ENCODE measurements at places on chromosomes 3 and 15.

GRCh38 chr3:15755181-15755580 is 42.6 kb downstream of the ANKRD28 start:
- DNase-seq, result no peak

GRCh38 chr15:25775317-25775912 is 87.7 kb downstream of the ATP10A start:
- peak; percentile 4 for DNase-seq

DNA sequence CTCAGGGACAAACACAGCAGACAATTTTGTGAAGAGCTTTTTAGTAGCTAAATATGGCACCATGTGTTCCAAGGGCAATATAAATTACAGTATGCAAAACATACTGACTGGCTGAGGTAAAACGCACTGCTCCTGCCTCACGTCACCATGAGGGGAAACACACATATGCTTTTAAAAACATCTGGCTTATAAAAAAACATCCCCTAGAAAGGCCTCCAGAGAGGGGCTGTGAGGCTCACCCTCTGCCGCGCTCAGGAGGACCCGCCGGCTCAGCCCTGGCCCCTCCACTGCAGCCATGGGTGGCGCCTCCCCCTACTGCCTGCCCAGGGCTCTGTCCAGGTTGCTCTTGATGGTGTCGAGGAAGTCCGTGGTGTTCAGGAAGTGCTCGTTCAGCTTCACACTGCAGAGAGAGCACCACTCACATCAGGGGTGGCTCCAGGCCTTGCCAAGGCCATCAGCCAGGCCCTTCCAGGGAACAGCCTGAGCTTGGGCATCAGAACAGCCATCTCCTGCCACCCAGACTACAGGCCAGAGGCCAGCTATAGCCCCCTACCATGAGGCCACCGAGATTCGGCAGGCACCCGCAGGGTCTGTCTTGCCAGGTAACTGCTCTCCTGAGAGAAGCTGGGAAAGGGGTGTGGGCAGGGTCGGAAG is 18.2 kb downstream of the IDH2 start:
- no peak for DNase-seq

DNA sequence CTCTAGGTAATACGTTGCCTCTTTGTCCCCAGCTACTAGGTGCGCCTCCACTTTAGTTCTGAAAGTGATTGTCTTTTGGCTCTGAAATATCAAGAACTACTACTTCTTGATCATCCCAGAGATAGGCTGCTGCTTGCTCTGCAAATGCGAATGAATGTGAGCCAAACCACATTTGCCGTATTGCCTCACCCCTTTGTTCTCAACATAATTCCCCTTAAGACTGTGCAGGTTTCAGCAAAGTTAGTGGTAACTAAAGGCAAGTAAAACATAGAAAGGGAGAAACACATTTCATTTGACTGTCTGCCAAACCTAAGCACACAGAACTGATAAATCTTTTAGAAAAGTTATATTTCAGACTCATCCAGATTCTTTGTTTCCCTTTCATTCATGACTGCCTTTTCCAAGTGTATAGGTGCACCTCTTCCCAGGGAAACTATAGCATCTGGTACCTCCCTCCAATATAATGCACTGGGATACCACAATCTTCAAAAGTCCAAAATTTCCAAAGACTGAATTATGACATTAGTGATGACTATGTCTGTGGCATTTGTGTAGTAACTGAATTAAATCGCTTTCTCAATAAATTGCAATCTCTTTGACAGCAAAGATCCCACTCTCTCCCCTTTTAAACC is 720.6 kb upstream of the CBLB start:
- no peak for DNase-seq

- peak; percentile 35 for DNase-seq
Observed at GRCh38 chr15:55742498-55742926, 440 bp downstream of the PRTG start.

- no peak for DNase-seq
Observed at GRCh38 chr3:3552761-3553160, 246.5 kb upstream of the LRRN1 start.

DNA sequence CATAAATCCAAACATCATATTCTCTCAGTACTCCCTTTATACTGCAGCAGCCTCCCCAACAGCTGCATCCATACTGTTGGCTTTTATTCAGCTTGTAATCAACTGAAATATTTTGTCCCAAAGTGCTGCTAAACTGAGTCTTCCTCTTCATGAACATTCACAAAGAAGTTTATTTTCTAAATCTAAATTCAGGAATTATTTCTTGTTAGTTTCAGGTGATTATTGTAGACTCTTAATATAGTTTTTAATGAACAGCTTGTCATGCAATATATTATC is 269.3 kb upstream of the UBE2E2 start:
- no peak for DNase-seq
